ENCODE measurements at places on chromosomes 16 and 17. TPM values are rescaled to one million over a fixed set of nuclear protein-coding genes. Genes with fewer than 3 reads are reported as not detected.

Gene CES1
- 27.5 TPM for total RNA-seq

- DNase-seq: no peak
Observed at GRCh38 chr16:56966093-56966475, 4.3 kb downstream of the CETP start.

DNA sequence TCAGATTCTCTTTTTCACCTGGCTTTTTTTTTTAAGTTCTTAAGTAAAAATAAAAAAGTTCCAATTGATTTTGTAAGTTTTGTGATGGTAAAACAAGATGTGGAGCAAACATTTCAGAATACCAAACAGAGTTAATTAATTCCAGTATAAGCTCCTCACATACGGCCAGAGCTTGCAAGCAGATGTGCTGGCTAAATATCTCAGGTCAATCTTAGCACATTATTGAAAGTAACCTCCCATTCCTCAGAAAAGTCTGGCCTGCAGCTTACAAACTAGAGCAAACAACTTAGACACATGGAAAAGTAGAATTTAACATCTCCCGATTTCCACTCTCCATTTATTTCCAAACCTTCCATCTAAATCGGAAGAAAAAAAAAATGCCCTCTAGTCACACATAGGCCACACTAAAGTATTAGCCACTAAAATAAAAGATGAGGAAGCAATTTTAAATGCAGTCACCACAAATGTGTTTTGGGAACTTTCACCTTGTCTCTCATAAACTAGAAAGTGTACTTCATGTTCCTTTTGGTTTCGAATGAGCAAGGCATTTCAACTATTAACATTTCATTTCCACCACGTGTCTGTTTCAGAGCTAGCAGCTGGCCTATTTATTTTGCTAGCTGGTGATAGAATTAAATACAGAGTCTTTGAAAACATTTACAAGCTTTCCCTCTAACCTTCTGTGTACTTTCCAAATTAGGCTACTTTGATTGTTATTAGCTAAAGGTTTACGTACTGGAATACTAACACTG lies 143.3 kb downstream of the STX8 start:
- no peak for DNase-seq

DNA sequence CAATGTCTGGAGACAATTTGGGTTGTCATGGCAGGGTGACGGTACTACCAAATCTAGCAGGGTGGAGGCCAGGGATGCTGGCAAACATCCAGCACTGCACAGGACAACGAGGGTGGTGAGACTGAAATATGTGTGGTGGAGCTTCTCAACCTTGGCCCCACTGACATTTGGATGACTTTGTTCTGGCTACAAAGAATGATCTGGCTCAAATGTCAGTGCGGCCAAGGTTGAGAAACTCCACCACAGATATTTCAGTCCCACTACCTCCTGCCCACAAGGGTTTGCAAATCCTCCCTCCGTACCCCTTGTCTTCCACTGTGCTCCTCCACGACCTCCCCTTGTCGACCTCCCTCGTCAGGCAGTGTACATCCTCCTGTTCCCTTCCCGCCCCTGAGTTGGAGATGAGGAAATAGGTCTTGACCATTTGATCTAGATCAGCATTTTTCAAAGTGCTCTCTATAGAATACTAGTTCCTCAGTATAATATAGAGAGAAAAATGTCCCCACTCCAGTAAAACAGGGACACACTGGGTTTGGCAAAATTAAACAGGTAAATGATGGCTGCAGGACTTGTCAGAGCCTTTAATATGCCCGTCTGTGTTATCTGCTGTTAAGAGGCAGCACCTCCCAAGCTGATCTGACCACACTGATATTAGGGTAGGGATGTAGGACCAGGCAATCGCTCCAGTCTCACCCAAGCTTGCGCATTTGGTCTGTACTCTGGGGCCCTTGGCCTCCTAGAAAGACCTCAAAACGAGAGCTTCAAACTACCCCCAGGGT lies 6.8 kb downstream of the OSGIN1 start:
- DNase-seq: no peak
